ENCODE measurements at places on chromosomes 12 and 14.
A peak's percentile ranks its signal among the peaks of the same experiment; 100 is the strongest.

DNA sequence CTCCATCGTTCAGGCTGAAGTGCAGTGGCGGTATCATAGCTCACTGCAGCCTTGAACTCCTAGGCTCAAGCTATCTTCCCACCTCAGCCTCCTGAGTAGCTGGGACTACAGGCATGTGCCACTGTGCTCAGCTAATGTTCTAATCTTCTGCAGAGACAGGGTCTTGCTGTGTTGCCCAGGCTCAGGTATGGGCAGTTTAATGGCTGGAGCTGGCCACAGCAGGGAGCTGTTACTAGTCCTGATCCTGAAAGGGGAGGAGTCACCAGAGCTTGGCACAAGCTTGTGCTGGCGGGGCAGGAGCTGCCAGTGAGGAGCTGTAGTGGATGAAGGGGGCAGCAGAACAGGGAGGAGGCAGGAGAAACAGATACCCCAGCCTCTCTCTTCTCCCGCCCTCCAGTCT, 10.6 kb downstream of the TMEM120B start:
- DNase-seq = no peak

DNA sequence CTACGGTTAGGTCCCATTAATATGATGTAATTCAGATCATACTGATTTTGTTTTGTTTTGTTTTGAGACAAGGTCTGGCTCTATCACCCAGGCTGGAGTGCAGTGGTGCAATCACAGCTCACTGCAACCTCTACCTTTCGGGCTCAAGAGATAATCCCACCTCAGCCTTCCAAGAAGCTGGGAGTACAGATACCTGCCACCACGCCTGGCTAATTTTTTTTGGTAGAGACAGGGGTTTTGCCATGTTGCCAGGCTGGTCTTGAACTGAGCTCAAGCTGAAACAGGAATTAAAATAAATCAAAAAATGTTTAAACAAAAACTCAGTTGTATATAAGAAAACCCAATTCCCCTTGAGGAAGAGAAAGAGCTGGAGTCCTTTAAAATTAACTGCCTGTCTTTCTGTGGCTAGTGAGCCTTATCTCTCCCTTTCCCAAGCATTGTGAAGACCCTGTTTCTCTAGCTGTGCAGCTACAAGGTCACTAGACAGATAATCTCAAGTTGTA, 17.7 kb upstream of the ANAPC7 start:
- DNase-seq = no peak

GRCh38 chr12:92988622-92989130, 59.6 kb upstream of the EEA1 start:
- no peak for DNase-seq

GRCh38 chr12:116332705-116333380, 55.4 kb upstream of the MED13L start:
- no peak for DNase-seq

- no peak for DNase-seq
Observed at GRCh38 chr14:69845787-69846186, 33.4 kb upstream of the SMOC1 start.

GRCh38 chr12:120254809-120255208, 10.7 kb downstream of the PXN start:
- no peak for DNase-seq

GRCh38 chr14:25042362-25043299, 7.3 kb downstream of the STXBP6 start:
- DNase-seq = no peak

DNA sequence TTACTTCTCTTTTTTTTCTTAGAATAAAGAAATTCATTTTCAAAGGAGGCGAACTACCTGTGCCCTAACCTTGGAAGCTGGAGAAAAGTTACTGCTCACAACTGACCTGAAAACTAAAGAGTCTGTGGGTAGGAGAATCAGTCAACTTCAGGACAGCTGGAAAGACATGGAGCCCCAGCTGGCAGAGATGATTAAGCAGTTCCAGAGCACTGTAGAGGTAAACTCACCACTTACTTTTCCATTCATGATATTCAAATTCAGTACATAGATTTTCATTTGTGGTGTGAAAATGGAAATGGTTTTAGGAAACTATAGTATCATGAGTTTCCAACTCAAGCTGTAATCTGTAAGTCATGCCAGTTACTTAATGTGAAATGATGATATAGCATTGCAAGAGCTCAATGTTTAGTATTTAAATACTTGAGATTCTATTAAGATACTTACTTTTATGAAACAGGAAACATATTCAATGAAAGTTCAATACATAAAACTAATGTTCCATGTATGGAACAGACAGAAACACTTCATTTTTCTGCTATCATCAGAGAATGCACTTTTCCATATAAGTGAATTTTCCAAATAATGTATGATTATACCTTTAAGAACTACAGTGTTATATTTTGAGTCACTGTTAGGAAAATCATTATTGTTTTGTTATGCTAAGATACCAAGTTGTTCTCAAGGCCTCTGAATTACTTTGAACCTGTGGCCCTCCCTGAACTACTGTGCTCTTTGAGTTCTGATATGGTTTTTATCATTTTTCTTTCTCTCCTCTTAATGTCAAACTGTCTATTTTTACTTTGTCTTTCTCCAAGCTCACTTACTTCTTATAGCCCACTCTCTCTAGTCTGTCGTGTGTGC, 119.0 kb downstream of the ESR2 start:
- no peak for DNase-seq

DNA sequence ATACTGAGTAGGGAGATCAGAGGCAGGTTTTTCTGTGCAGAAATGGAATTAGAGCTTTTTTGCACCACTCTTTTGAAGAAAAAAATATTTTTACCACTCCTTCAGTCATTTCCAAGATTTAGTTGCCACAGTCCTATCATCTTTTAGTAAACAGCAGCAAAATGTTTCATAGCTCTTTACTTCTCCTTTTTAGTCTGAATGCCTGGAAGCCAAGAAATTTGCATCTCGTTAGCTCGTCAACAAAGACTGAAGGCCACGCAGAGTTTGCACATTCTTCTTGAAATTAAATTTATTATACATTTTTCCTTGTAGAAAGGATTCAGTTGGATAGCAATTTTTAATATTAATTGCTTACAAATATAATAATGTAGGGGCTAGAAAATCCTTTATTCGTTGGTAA, 544.5 kb upstream of the ATP2B1 start:
- DNase-seq = no peak

- no peak for DNase-seq
Observed at GRCh38 chr14:89085231-89085731, 260.8 kb downstream of the TTC8 start.

DNA sequence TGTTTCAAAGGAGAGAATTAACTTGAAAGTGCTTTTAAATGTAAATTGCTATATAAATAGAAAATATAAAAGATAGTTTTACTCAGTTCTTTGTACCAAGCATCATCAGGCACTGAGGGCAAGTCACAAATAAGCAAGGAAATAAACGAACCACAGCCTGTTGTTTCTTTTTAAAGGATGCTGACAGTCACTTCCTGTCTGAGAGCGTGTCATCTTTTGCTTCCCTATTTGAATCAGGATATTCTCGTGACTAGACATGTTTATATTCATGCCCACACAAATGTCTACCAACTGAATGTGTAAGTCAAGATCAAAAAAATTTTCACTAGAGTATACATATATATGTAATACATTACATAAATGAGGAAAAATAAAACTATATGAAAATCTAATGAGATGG, 31.4 kb upstream of the SLC2A13 start:
- DNase-seq = no peak

DNA sequence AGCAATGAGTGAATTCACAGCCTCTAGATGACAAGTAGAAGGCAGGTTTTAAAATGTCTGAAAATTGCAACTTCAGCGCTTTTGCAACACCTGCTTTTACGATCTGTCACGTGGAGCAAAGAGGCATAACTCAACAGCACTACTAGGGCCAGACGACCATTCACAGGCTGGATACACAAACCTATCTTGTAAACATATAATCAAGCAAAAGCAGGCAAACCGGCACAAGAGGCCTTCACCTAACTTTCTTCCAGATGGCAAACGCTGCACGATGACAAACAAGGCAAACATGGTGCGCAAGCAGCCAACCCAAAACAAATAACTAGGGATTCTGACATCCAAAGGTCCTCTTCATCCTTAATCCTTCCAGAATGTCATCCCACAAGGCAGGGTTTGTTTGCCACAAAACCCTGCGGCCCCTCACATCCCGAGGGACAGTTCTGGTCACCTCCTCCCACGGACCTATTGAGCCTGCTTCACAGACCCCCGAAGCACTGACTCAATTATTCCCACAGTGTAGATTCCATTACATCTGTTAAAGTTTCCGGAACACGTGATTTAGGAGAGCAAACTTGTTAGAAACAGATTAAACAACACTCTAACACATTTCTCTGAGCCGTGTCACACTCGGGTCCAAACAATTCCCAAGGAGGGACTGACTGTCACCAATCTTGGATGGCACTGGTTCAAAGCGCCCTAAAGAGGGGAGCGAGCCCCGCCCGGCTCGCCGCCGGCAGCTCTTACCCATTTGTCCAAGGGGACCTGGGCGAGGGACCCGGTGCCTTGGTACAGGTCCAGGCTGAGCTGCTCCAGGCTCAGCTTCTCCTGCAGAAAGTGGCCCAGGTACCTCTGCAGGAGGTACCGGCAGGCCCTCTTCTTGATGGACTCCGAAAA, 823 bp downstream of the ATG2B start:
- DNase-seq = peak; percentile 18

- DNase-seq = no peak
Observed at GRCh38 chr12:16560273-16560672, 45.7 kb downstream of the LMO3 start.

- no peak for DNase-seq
Observed at GRCh38 chr14:57493467-57494181, at the start of gene CCDC198. TSS of gene CCDC198 (minus strand) at chr14:57493857. CDS start at chr14:57493715, 142 bp downstream.
